Skeletal muscle cell (primary cell): ENCODE measurements at places on chromosomes 6 and 20.

GRCh38 chr20:56440346-56441007 lies 27.9 kb upstream of the RTF2 start:
- no peak for DNase-seq

- DNase-seq, result no peak
Observed at GRCh38 chr6:38452816-38453660, 186.7 kb downstream of the BTBD9 start.

DNA sequence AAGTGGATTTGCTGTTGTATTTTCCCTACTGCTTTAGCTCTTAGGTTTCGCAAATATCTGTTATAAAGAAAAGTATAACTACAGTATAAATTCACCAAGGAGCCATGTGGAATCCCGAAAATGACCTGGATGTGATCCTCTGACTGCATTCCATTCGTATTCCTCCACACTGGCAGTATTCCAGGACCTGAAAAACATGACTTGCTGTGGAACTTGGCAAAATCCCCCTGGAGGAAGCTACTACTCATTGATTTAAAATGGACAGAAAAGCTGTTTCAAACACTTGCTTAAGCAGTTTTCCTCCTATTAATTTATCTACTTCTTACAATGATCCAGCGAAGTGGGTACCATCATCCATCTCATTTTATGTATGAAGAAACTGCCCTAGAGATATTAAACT lies 13.3 kb upstream of the ENPP5 start:
- DNase-seq, result peak; percentile 79

DNA sequence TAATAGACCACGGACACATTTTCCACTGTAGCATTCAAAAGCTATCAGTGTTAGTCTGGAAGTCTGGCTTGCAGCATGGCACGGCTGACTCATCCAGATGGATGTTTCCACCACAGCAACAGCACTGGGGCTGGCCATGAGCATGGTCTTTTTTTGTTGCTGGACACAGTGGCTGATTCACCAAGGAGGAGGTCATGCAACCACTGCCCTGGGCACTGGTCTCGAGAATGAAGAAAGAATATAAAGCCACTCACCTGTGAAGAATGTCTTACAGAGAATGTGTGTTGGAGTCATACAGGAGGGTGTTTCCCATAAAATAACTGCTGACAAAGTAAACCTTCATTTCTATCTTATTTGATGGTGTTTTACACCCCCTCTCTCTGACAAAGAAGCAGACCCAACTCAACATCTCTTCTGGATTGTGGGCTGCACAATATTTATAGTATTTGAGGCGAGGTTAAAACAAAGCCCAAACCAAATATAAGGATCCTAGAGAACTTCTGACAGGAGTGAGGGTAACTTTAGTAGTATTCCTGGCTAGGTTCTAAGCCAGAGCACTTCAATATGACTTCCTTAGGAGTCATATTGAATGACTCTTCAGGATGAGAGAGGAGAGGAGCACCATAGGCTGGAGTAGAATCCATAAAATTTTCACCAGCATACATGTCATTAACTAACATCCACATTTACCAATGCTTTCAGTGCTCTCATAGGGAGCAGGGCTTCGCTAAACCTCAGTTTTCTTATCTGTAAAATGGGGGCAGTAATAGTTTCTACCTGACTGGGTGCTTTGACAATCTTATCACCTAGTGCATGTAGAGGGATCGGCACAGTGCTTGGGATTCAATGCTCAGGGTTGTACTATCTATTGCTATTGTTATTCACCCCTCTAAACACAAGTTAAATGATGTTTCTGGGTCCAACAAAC lies 121.4 kb downstream of the KIF13A start:
- peak; percentile 80 for DNase-seq

DNA sequence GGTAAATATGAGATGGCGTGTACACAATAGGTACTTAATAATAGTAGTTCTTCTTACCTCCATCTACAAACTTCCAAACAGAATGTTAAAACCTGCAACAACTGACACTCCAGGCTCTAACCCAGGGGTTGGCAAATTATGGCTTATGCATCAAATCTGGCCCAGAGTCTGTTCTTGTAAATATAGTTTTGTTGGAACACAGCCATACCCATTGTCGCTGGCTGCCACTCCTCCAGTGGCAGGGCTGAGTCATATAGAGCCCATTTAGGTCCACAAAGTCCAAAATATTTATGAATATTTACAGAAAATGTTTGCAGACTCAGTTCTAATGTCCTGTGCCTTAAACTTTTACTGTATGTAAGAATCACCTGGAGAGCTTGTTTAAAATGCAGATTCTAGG lies 69.9 kb upstream of the BTBD3 start:
- no peak for DNase-seq

DNA sequence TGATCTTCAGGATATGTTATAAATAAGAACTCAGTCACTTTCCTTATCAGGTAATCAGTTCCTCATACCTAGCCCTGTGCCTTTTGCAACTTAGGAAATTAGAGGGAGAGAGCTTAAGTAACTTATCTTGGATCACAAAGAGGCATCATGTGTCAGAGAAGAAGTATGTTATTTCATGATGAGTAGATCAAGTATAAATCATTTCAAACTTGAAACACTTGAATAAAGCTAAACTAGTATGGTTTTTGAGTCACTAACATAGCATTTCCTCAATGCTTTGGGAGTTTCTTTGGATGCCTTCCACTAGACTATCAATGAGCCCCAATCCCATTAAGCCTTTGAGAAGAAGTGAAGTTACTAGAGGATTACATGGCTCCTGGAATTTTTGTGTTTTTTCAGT lies 102.6 kb upstream of the TNFAIP3 start:
- peak; percentile 79 for DNase-seq

DNA sequence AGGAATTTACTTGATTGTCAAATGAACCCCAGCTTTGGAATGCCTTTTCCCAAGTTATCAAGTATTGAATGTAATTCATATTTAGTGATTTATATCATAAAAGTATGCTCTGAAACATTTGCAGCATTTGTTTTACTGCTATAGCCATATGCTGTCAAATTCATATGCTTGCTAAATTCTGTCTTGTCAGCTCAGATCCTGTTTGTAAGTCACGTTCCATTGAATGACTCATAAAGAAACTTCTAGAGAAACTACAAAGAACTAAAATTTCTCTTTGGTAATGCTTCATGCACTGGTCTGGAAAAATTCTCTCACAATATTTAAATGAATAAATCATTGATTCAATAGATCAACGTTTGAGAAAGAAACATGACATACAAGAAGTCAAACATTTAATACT lies 445.9 kb downstream of the PHF3 start:
- no peak for DNase-seq

DNA sequence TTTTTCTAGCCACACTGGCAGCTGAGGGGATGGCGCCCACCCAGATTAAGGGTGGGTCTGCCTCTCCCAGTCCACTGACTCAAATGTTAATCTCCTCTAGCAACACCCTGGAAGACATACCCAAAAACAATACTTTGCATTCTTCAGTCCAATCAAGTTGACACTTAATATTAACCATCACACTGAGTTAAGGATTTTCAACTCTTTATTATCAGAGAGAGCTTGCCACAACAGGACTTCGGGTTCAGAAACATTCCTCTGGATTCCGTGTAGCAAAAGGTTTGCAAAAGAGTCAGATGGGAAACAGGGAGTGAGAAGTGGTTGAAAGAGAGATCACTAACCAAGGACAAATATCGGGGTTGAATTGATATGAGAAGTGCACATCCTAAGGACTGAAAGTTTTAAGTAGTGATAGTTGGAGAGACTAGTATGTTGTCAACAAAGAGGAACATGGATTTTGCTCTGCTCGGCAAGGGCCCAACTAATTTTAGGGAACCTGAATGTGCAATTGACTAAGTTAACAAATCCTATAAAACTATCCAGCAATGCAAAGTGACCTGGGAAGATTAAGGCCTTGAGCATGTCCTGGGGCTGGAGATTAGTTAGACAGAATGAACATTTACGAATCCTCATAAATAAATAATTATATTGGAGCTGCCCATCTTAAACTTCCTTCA lies 137.0 kb upstream of the TENT5A start:
- no peak for DNase-seq

DNA sequence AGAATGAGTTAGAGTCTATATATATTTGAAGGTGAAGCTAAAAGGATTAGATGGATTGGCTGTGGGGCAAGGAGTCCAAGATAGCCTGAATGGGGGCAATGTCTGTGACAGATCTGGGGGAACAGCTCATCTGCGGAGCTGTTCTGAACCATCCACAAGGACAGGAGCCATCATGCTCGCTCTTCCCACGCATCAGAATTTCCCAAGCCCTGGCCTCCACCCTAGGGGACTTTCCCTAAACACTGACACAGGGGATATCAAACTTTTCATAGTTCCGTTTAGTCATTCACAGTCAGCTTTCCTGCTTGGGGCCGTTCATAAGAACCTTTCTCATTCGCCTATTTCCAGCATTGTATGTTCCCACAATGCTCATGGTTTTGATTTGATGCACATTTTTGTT lies 37.6 kb upstream of the CCN6 start:
- no peak for DNase-seq

- DNase-seq, result no peak
Observed at GRCh38 chr6:105152880-105153279, 26.9 kb downstream of the POPDC3 start.
